ENCODE measurements at places on chromosomes 4 and X.

- no peak for DNase-seq
These were observed 88.1 kb upstream of the TSPAN5 start for GRCh38 chr4:98746530-98746929.

GRCh38 chr4:66736606-66737005 is 808.7 kb downstream of the CENPC start:
- no peak for DNase-seq

DNA sequence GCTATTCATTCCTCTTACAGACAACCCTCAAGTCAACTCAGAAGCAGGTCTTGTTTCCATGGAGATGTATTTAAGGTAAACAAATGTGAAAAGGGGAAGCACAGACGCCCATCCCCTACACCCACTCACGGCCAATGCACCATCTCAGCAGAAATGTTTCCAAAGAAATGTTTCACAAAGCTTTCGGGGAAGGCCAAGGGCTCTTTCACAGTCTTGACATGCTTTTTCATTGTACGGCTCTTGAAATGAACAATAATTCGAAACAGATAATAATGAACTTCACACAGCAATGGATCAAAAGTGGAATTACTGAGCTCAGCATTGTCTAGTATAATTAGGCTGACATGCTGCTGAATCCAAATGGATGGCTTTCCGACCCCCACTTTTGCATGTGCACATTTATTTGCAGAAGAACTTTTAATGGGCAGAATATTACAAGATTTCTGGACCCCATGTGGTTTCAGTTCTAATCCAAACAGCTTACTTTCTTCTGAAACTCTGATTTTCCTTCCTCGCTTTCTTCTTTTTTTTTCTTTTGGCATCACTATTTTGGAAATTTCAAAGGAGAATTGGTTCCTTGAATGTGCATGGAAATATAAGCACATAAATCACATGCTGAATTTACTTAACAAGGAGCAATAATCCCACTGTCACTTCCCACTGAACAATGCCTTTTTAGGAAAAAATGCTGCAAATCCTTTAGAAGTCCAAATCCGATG is 160.9 kb downstream of the SMIM20 start:
- DNase-seq = no peak

DNA sequence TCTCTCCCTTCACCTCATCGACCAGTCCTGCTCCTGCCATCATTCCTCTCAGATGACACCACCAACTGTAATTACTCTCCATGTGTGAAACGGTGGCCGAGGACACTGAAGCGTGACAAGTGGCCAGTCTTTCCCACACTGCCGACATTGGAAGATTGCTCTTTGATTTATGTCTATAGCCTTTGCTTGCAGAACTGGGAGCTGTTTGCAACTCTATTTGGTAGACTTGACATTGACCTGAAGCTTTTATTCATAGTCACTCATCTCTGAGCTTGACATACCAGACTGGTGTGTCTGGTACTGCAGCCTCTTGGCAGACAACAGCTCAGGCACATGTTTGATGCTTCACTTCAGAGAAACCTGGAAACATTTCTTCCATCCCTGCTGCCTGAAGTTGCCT is 121.8 kb upstream of the GALNT7 start:
- DNase-seq = no peak

- DNase-seq = no peak
These were observed 27.8 kb downstream of the PIR start for GRCh38 chrX:15465347-15465746.

- DNase-seq = no peak
These were observed 113.3 kb downstream of the ELOVL6 start for GRCh38 chr4:110085131-110085530.

- no peak for DNase-seq
These were observed 8.7 kb upstream of the TECRL start for GRCh38 chr4:64417974-64418373.

DNA sequence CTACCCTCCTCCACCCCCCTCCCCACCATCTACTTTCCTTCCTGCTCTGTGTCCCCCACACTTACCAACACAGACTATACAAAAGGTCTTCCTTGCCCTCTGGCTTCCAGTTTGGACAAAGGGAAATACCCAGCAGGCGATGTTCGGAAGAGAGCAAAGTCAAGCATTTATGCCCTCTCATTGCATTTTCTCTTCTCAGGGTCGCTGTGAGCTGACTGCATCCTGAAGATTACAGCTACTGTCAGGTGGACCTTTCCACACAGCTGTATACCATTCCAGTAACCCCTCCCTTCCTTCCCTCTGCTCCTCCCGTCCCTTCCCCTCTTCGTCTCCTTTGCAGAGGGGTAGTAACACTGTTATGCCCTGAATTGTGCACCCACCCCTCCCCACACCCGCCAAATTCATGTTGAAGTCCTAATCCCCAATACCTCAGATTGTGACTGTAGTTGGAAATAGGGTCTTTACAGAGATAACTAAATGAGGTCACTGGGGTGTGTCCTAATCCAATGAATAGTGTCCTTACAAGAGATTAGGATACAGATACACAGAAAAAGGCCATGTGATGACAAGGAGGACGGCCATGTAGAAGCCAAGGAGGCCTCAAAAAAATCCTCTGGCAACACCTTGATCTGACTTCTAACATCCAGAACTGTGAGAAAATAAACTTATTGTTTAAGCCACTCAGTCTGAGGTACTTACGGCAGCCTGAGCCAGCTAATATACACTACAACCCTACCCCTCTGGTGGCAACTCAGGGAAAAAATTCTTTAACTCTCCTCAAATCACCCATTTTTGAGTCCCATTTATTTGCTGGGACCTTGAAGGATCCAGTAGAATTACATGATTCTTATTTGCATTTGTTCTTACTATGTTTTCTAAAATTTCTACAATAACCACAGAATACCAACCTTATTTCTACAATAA is 11.7 kb downstream of the MORF4L2 start:
- DNase-seq = no peak

- DNase-seq = no peak
These were observed 12.0 kb downstream of the P2RY8 start for GRCh38 chrX:1524874-1525582.

DNA sequence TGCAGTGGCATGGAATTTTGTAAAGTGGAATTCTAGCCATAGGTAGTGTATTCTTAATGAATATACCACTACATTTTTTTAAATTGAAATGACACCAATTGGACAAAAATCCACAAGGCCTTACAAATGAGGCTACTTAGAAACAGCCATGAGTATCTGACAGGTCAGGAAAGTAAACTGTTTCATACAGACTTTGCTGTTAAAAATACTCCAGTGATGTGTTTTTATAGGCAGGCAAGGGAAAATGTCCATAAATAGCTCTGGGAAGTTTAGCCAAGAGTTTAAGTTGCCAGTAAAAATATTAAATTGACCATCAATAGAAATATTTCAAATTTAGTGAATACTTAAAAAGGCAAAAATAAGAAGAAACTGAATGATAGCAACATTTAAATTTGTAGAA is 41.8 kb upstream of the PDLIM5 start:
- no peak for DNase-seq

DNA sequence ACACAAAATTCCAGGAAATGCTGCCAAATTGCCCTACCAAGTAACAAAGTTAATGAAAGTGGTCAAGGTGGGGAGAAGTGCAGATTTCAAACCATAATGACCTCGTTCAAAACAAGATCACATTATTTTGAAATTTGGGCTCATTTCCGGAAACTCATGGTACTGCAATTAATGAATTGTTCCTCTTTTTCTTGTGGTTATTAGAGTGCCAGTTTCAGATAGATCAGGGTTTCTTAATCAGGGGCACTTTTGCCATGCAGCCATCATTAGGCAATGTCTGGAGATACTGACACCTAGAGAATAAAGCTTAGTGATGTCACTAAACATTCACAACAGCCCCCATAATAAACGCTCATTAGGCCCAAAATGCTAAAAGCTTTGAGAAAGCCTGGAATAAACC is 381.5 kb upstream of the GALNT7 start:
- DNase-seq = no peak

DNA sequence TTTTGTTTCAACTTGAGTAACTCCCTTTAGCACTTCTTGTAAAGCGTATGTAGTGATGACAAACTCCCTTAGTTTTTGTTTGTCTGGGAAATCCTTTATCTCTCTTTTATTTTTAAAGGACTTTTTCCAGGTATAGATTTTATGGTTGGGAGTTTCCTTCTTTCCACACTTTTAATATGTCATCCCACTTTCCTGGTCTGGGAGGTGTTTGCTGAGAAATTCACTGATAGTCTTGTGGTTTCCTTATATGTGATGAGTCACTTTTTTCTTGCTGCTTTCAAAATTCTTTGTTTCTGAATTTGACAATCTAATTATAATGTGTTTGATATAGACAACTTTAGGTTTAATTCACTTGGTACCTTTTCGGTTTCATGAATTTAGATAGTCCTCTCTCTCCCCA is 353.9 kb downstream of the GPAT3 start:
- DNase-seq = no peak

Measured in kidney capillary endothelial cell (primary cell).